ENCODE measurements at places on chromosomes 2 and 18. TPM values are rescaled to one million over a fixed set of nuclear protein-coding genes. Genes with fewer than 3 reads are reported as not detected.

ZNF236 gene
- 5.1 TPM for polyA plus RNA-seq

MOB4 gene
- polyA plus RNA-seq = 20.3 TPM

CAPN14 gene
- polyA plus RNA-seq = 0.10 TPM

GALR1 gene
- not detected for polyA plus RNA-seq

EVX2 gene
- not detected for polyA plus RNA-seq

TCF7L1 gene
- polyA plus RNA-seq = 3.2 TPM

CXCR4 gene
- polyA plus RNA-seq = not detected

PCGF1 gene
- polyA plus RNA-seq = 28.7 TPM

DTNA gene
- 5.5 TPM for polyA plus RNA-seq

UGT1A4 gene
- polyA plus RNA-seq = not detected

KCNS3 gene
- 4.9 TPM for polyA plus RNA-seq

IL36A gene
- polyA plus RNA-seq = not detected

SLC9A4 gene
- polyA plus RNA-seq = not detected

DNA sequence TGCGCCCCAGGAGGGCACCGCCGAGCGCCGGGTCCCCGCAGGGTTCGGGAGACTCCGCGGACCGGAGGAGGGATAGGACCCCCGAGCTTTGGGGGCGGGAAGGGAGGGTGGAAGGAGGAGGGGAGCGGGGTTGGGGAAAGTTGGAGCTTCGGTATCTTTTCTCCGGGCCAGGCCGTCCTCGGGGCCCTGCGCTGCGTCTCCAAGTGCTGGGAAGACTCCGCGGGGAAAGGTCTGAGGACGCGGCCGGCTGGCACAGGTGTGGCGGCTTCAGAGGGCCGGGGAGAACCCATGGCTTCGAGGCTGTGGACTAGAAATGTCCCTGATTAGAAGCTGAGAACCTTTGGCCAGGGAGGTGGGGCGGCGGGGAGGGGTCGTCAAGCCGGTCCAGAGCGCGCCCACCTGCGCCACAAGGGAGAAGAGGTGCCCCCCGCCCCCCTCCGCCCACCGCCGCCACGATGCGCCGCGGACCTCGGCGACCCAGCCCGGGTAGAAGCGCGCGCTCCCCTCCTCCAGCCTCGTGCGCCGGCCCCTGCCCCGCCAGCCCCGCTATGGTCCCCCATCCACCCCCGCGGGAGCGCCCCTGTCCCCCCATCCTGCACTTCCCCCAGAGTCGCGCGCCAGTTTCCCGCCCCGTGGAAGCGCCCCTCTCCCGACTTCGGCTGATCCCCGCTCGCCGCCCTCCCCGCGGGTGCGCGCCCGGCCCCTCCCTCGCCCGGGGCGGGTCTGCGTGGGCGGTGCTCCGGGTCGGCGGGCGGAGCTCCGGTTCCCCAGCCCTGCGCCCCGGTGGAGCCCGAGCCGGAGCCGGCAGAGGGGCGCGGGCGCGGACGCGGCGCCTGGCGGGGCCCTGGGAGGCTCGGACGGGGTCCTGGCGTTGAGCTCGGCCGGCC, at the start of gene SNTG2:
TSS of gene SNTG2 (plus strand) at position 770 of the 887 bp plus-strand sequence. CDS start 148 bp downstream, outside the sequence.
- DNase-seq = no peak

- DNase-seq = no peak
Observed at GRCh38 chr18:74142252-74142651, 5.4 kb downstream of the FBXO15 start.

DNA sequence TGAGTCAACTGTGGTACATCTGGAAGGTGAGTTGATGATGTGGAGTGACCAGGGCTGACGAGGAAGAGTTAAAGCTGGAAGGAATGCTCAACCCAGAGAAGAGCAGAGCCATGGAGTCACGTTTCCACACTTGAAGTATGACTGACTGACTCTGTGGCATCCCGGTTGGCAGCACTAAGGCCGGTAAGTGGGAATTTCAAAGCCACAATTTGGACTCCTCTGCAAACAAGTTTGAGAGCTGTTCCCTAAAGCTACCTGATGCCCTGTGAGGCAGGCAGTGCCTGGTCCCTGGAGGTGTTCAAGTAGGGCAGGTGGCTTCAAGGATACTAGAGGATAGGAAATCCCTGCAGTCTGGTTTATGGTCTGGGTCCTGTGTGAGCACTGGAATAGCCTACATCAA, 69.3 kb upstream of the ITGB6 start:
- DNase-seq = no peak

DNA sequence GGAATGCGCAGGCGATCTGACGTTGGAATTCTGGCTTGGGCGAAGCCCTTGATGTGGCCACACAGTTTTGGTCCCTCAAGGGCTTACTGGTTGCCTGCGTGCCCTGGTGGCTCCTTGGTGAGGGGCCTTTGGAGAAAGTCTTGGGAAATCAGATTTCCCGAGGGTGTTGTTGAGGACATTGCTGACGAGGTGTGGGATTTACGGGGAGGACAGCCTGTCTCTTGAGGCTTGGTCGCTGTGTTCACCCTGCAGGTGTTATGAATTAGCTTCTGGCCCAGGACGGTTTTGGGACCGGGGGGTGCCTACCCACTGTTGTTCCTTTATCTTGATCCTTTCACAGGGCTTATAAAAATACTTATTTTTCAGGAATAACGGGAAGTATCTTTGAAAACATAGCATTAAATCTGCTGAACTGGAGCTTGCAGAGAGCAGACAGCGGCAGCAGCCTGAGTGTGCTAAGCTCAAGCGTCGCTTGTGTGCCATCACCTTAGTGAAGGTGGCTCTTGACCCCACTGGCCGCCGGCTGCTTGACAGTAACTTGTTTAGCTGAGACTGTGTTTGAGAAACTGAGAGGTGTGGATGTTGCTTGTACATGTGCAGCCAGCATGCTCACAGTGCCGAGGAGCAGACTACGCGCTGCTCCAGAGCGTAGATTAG, 4.2 kb downstream of the CTDP1 start:
- DNase-seq = no peak

GRCh38 chr2:96139181-96139758, 968 bp upstream of the ASTL start:
- no peak for DNase-seq

- no peak for DNase-seq
Observed at GRCh38 chr2:37671009-37671815, at the start of gene CDC42EP3. Gene CDC42EP3 (minus strand): TSS chr2:37671642. CDS start chr2:37646587, 25,055 bp downstream.

DNA sequence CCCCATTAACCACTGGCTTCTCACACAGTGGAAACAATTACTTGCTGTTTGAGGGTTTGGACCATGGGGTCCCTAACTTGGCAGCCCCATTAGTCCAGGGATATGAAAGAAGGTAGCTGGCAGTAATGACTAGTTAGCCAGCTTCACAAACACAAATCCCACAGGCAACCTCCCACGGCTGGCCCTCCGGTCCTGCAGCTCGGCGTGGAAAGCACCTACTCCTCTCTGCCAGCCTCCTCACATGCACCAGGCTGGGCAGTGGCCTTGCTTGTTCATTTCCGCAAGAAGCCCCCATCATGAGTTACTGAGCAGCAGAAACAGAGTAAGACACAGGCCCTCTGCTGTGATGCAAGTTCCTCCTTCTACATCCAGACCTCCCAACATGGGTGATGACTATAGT, 13.7 kb downstream of the C1QL2 start:
- DNase-seq = no peak

GRCh38 chr2:180656455-180656847, 324.0 kb upstream of the UBE2E3 start:
- DNase-seq = no peak

GRCh38 chr2:58669998-58670397, 428.9 kb upstream of the FANCL start:
- no peak for DNase-seq

- DNase-seq = peak; percentile 46
Observed at GRCh38 chr2:189534854-189535832, 45.4 kb downstream of the SLC40A1 start.

GRCh38 chr2:238441262-238442114, 14.8 kb downstream of the ASB1 start:
- DNase-seq = no peak

DNA sequence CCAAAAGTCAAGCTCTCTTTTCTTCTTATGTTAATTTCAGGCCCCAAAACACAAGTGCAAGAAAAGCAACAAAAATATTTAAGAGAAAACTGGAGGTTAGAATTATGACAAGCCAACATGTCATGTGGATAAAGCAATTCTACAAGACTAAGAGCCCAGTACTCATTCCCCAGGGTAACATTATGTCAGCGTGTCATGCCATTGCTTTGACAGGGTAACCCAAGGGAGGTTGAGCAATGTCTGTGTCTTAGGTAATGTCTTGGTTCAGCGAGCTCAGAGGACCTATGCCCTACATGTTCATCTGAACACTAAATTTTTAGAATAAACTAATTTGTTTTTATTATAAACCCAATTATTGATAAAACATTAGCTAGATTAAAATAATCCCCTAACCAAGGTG, 173.2 kb upstream of the ZNF804A start:
- DNase-seq = no peak

DNA sequence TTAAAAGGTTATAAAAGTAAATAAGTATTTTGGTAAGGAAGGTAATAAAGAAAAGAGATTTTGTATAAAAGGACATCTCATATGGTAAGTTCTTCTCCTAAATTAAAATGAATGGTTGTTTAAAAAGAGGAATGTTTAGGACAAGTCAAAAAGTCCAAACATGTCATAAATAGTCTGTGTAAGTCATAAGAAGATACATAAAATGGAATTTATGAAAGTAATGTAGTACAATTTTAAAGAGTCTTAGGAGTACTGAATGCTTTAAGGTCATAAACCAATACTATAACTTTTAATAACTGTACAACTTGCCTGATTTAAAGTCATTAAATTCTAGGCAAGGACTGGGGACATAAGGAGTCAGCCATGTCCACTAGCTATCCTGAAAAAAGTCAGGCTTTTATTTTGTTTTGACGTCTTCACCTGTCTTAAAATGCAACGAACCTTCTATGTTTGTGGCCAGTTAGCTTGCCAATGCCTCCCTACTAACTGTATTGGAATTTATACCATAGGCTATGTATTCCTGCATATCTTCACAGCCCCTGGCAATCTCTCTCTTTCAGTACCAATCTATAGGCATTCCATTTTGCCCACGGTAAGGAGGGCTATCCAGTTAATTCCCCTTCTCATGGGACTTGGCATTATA, 312.3 kb upstream of the LRRTM4 start:
- no peak for DNase-seq

DNA sequence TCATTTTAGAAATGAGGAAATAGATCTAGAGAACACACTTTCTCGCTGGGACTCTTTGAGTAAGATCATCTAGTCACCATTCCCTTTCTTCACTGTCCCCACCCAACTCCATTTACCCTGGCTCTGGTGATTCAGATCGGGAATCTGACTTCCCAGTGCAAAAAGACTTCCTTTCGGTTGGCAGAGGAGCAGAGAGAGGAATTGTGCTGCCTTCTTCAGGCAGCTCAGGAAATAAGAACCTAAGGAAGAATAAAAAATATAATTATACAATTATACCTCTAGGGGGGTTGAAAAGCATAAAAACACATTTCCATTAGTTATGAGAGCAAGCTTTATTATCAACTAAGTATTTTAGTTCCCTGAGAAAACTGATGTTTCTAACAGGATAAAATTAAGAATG, 9.3 kb upstream of the MPP4 start:
- DNase-seq = no peak

DNA sequence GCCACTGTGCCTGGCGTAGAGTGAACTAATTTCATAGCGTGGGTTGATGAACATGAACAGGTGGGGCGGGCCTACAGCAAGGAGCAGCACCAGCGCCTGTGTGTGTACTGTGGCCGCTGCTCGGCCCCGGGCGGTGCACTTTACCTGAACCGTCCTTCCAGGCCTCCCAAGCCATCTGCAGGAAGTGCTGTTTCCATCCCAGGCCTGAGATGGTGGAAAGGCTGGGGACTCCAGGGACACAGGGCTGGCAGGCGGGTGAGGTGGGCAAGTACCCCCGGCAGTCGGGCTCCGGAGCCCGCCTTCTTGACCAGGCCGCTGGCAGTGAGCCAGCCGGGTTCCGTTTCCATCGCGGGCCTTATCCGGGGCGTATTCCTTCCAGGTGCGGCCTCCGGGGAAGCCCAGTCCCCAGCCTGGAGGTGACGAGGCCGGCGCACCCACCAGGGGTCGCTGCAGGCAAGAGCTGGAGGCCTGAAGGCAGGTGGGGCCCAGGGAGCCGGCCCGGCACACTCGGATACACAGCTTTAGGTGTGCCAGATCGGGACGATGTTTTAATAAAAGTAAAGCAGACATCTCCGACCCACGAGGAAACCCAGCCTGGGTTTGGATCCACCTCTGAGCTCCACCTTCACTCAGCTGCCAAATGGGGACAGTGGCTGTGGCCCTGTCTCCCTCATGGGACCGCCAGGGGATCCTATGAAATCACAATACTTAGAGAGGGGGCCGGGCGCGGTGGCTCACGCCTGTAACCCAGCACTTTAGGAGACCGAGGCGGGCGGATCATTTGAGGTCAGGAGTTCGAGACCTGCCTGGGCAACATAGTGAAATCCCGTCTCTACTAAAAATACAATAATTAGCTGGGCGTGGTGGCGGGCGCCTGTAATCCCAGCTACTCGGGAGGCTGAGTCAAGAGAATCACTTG, 22.7 kb upstream of the PDIA6 start:
- DNase-seq = no peak

DNA sequence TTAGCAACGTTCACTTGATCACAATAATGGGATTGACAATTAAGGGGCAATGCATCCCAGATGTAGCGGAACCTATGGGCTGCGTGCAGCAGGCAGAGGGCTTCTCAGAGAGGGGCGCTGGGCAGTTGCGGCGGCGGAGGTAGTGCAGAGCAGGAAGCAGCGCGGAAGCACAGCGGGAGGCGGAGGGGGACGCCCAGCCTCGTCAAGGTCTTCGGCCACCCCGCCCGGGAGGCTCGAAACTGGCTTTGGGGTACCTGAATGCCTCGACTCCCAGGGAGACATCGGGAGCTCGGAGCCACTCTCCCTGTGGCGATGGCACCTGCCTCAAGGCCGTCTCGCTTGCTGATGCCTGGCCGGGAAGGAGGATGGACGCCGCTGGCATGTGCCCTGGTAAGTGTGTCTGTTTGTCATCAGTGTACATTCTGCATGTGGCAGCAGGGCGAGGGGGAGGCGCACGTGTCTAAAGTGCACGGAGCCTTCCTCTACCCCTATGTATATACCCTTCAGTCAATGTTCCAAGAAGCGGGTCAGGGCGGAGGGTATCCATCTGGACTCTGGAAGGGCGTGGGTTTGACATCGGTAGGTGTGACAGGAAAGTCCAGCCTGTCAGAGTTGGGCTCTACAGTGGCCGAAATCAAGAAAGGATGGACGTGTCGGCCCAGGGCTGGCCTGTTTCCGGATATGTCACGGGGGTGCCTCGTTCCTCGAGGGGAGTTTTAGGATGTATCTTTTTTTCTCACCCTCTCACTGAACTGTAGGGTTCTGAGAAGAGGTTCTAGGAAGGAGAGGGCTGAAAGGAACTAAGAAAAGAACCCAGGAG, 7.5 kb upstream of the SP9 start:
- no peak for DNase-seq

- no peak for DNase-seq
Observed at GRCh38 chr2:196131949-196132925, 39.1 kb downstream of the STK17B start.

- DNase-seq = no peak
Observed at GRCh38 chr18:22285361-22286140, 116.2 kb downstream of the GATA6 start.

DNA sequence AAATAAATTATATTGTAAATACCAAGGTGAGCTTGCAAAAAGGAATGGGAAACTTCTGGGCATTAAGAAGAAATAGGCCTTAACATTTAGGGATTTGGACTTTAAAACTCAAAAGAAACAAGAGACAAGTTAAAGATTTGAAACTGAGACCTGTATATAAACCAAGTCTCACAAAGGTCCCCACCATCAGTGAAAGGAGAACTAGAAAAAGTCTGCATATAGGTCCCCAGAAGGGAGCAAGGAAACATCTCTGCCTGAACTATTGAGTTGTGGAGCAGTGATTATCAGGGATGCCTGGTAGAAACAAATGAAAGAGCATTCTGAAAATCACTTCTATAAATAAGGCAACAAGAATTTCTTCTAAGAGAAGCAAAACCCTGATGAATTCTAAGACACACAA, 30.5 kb upstream of the ITGAV start:
- no peak for DNase-seq

Measured in BJ (cell line).